Stimulated activated CD4-positive, alpha-beta T cell treated with anti-CD3 and anti-CD28 coated beads, TNF-alpha, amount 100 ng/mL, for 4 hours (primary cell): ENCODE measurements at places on chromosomes 4 and X.

GRCh38 chr4:3261411-3262207 lies 12.7 kb downstream of the MSANTD1 start:
- no peak for DNase-seq

- no peak for DNase-seq
Observed at GRCh38 chr4:98466868-98467599, 191.4 kb downstream of the TSPAN5 start.

- no peak for DNase-seq
Observed at GRCh38 chr4:10123227-10124101, 6.9 kb upstream of the WDR1 start.

GRCh38 chr4:185112104-185112503 lies 31.0 kb upstream of the SLC25A4 start:
- DNase-seq, result no peak

DNA sequence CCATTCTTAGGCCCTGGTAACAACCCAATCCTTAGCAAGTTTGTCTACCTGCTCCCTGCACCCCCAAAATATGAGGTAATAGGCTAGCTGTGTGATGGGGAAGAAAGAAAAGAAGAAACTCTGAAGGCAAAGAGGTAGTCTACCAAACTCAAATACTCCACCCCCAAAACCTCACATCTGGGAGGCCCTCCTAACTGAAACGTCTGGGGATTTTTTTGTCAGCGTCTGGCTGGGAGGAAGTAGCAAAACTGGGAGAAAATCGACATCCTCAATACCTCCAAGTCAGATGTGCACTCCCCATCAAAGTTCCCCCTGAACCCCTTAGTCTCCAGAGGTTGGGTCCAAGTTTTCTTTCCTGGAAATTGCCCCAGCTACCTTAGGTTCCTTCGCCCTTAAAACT lies 1.0 kb downstream of the LAMP2 start:
- no peak for DNase-seq

DNA sequence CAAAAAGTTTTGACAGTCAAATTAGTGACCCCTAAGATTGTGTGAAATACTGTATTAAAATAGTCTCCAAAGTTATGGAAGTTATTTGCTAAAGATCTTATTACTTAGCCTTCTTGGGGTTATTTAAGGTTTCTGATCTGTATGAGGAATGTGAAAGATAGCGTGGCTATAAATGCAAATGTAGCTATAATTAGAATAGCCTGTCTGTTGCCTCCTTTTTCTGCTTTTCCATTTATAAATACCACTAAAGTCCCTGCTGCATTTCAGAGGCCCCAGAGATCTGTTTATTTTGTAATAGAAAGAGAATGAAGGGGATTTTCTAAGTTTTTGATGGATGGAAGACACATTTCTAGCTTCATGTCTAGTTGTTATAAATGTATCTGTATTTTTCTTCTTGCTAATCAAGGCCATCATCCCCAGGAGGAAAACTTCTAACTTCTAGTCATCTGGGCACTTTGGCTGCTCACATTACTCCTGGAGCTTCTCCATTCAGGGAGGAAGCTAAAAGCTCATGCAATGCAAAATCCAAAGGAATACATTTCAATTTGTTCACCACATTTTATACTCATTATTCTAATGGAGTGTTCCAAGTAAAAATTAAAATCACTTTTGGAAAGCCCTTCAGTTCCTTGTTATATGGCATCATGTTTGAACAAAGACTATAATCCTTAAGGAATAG lies 73.9 kb downstream of the INTS12 start:
- no peak for DNase-seq

- DNase-seq, result no peak
Observed at GRCh38 chr4:27881705-27882104, 1021.1 kb downstream of the STIM2 start.

DNA sequence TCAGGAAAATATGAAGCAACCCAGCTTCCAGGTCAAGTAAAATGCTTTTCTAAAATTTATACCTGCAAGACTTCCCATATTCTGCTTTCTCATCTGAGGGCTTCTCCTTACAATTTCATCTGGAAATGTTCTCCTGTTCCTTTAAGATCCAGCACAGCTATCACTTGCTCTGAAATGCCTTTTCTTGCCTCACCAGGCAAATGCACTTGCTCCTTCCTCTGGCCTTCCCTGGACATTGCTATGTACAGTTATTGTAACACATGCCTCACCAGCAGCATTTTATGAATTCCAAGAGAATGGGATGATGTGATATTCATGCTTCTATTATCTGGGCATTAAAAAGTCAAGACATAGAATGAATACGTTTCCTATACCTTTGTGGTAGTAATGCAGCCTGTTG lies 842.1 kb upstream of the INTU start:
- DNase-seq, result no peak

- DNase-seq, result no peak
Observed at GRCh38 chr4:91592125-91592524, 711.6 kb upstream of the GRID2 start.

- no peak for DNase-seq
Observed at GRCh38 chrX:154731184-154731583, 19.7 kb downstream of the GAB3 start.

DNA sequence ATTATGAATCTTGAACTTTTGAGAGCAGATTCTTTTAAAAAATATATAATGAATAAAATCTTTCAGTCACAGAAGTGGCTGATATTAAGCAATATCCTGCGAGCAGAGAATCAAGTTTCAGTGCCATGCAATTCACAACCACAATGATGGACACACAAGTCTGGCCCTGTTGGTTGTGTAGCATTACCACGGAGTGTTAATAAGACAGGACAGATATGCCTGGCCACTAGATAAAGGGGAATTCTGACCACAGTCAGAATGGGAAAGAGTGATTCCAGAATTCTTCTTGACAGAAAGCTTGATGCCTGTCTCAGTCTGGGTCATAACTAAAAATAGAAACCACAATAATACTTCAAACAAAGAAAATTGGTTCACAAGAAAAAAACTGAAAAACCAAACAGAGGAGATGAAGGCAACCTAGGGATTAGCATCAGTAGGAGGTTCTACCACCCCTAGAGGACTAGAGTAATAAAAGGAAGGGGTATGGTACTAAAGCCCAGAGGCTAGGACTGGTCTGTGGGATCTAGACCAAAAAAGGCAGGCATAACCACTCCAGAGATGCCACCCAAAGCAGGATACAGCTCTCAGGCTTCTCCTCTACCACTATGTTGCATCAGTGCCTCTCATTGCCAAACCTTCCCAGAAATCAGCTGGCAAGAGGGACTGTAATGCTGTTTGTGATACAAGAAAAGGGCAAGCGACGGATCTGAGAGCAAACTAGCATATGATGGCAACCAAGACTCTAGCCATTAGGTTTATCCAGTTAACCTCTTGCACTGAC lies 59.0 kb downstream of the RNF150 start:
- DNase-seq, result no peak

GRCh38 chr4:124055896-124056295 lies 656.6 kb downstream of the ANKRD50 start:
- DNase-seq, result no peak

GRCh38 chrX:20965270-20966044 lies 408.8 kb upstream of the CNKSR2 start:
- DNase-seq, result no peak

GRCh38 chr4:74449571-74450297 lies 4.8 kb downstream of the AREG start:
- no peak for DNase-seq

DNA sequence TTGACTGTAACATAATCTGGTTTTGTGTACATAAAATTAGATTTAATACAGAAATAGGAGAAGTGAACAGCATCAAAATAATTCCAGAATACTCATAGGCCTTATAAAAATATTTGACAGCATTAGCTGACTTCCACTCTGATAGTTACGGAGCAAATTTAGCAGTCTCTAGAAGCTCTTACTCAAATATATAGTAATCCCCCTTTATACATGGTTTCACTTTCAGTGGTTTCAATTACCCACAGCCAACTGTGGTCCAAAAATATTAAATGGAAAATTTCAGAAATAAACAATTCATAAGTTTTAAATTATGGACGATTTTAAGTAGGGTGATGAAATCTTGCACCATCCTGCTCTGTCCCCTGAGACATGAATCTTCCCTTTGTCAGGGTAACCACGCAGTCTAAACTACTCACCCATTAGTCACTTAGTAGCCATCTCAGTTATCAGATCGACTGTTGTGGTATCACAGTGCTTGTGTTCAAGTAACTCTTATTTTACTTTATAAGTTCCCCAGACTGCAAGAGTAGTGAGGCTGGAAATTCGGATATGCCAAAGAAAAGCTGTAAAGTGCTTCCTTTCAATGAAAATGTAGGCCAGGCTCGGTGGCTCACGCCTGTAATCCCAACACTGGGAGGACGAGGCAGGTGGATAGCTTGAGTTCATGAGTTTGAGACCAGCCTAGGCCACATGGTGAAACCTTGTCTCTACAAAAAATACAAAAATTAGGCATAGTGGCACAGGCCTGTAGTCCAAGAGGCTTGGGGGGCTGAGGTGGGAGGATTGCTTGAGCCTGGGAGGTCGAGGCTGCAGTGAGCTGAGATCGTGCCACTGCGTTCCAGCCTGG lies 17.2 kb upstream of the RTL9 start:
- DNase-seq, result no peak

GRCh38 chr4:120158046-120158445 lies 91.4 kb upstream of the MAD2L1 start:
- no peak for DNase-seq

- DNase-seq, result no peak
Observed at GRCh38 chr4:134650461-134650860, 448.9 kb upstream of the PABPC4L start.

DNA sequence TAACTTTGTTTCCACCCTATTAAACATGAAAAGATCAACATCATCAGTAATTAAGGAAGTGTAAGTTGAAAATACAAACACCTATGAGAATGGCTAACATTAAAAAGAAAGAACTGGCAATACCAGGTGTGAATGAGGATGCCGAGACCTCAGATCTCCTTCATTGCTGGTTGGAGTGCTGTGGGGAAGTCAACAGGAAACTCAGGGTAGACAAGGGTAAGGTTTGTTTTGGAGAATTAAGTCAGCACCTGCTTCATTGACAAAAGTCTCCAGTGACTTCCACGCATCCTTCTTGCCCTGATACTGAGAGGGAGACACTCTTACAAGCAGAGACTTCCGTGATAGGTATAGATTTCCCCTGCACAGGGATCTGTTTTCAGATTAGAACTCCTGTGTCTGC lies 106.1 kb downstream of the IRF2 start:
- DNase-seq, result no peak

DNA sequence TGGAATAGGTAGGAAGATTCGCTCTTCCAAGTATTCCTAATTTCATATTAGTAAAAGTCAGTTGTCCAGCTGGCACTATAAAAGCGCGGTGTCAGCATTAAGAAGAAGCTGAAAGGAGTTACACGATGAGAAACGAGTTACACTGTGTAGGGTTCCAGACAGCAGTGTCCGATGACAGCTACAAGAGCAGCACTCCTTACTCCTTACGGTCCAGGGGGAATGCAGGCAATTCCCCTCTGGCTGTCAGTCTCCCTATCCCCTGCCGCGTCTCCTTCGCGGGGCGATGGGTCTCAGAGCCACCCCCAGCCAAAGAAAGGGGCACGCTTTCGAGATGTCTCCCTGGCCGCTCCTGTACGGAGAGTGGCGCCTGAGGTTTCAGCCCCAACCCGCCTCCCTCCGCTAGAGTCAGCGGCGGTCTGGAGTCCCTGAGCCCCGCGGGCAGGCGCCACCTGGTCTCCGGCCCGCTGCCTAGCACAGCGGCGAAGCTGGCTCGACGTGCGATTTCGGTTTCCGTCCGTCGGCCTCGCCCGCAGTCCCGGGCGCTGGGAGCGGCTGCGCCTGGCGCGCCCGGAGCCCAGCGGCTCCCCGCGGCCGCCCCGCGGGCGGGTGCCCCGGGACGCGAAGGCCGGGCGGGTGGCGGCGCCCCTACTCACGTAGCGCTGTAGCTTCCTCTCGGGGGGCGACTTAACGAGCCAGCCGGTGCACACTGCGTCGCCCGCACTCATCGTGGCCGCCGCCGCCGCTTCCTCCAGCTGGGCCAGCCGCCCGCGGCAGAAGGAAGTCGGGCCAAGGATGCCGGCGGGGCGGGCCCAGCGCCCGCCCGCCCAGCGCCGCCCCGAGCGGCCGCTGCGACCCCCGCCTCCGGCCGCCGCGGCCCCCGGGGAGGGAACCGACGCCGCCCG lies at the start of gene GAB3:
GAB3 (minus strand) TSS at position 777 of the 902 bp plus-strand sequence; CDS start at position 725, 52 bp downstream.
- no peak for DNase-seq

- DNase-seq, result no peak
Observed at GRCh38 chrX:153408871-153409351, 2.4 kb upstream of the ZFP92 start.

DNA sequence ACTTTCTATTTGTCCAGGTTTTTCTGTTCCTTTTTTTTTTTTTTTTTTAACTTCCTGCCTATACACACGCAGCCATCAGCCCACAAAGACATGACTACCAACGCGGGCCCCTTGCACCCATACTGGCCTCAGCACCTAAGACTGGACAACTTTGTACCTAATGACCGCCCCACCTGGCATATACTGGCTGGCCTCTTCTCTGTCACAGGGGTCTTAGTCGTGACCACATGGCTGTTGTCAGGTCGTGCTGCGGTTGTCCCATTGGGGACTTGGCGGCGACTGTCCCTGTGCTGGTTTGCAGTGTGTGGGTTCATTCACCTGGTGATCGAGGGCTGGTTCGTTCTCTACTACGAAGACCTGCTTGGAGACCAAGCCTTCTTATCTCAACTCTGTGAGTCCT lies 2.1 kb downstream of the EBP start:
- DNase-seq, result no peak

GRCh38 chr4:26021417-26022345 lies 107.7 kb downstream of the SMIM20 start:
- no peak for DNase-seq

DNA sequence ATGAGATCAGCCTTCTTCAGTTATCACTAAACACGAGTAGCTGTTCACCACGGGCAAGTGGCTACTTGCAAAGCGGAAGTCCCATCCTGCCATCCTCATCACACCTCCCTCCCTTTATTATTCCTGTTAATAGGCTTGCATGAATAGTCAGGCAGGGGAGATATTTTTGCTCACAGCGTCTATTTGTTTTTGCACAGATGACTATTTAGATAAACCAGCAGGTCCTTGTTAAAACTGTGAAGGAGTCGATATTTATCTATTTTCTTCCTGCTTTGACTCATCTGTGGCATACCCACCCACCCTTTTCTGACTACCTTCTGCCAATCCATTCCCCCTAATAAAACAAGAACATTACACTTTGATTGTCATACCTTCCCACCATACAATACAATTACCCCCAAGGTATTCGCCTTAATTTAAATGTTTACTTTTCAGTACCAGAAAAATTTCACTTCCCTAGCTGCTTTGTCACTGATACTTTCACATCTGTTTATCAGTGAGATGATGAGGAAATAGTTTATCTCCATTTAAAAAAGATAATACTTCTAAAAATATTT lies 96.6 kb upstream of the BANK1 start:
- no peak for DNase-seq

DNA sequence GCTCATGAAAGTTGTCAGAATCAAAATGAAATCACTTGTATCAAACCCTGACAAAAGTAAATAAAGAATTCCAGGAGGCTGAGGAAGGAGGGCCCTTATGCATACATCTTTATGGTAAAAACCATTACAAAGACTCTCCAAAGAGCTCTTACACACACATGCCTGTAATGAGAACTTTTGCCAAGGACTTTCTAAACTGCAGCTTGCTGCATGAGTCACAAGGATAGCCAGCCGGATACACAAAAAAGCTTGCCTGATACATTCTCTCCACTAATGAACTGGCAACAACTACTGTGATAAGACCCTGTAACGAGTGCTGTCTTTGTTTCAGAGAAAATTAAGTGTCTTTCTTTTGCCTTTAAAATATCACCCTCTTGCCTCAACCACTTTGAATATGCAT lies 618.1 kb downstream of the PPP4R3C start:
- DNase-seq, result no peak

GRCh38 chrX:110985470-110985869 lies 110.5 kb upstream of the PAK3 start:
- DNase-seq, result no peak
